CD4-positive, alpha-beta T cell treated with Interleukin-6 for 4 hours (primary cell): ENCODE measurements at places on chromosomes 16 and 17.

GRCh38 chr16:31361201-31362110 is 6.5 kb downstream of the ITGAX start:
- no peak for DNase-seq

GRCh38 chr17:5262416-5262991 is 19.6 kb upstream of the RABEP1 start:
- DNase-seq = no peak

- no peak for DNase-seq
These were observed 38.9 kb downstream of the COX4I1 start for GRCh38 chr16:85838381-85838780.

DNA sequence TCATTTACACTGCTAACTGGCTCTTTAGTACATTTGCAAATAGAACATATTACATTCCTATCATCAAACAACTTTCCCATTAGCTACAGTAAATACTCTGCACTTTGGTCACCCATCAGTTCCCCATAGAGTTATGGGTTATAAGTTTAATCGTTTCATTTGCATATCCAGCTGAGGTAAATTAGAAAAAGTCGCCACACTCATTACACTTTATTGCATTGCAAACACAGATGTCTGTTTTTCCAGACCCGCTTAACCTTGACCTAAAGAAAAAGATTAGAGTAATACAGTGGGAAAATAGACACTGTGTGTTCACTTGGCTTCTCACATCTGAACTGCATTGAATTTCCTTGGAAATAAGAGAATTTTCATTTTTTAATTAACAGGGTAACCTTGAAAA is 213.1 kb upstream of the PSMD7 start:
- no peak for DNase-seq

- DNase-seq = no peak
These were observed 130.3 kb upstream of the RBBP6 start for GRCh38 chr16:24409045-24409444.
